ENCODE measurements at places on chromosomes 2 and 18.
A peak's percentile ranks its signal among the peaks of the same experiment; 100 is the strongest.

DNA sequence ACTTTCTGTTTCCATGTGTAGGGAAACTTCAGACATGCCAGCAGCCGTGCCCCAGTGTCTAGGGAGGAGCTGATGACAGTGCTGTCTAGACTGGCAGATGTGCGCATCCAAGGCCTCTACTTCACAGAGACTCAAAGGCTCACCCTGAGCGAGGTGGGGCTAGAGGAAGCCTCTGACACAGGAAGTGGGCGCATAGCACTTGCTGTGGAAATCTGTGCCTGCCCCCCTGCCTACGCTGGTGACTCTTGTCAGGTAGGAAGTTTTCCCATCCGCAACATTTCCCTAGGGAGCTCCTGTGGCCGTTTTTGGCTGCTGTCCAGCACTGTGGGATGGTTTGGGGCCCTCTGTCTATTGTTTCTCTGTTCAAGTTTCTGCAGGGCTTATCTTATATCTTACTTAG, 143.1 kb upstream of the TTC39C start:
- DNase-seq: no peak

GRCh38 chr2:25397777-25398176, 56.1 kb upstream of the DNMT3A start:
- no peak for DNase-seq

DNA sequence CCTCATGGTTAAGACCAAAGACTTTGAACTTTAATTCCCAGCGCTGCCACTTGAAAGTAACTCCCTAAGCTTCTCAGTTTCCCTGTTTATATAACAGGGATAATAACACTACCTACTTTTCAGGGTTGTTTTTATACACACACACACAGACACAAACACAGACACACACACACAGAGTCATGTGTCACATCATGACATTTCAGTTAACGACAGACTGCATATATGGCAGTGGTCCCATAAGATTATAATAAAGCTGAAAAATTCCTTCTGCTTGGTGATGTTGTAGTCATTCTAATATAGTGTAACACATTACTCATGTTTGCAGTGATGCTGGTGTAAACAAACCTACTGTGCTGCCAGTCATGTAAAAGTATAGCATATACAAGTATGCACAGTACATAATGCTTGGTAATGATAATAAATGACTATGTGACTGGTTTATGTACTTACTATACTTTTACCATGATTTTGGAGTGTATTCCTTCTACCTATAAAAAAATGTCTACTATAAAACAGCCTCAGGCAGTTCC, 89.2 kb upstream of the ITGA4 start:
- no peak for DNase-seq

GRCh38 chr18:66046032-66046602, 295.3 kb downstream of the CDH7 start:
- no peak for DNase-seq

- DNase-seq: no peak
These were observed 98.4 kb upstream of the SP3 start for GRCh38 chr2:174063492-174064092.

- no peak for DNase-seq
These were observed 32.2 kb downstream of the MAPRE2 start for GRCh38 chr18:35073186-35074105.

GRCh38 chr2:190138032-190138431, 75.5 kb upstream of the MSTN start:
- no peak for DNase-seq

GRCh38 chr2:41886145-41886664, 161.6 kb upstream of the PKDCC start:
- DNase-seq: no peak

DNA sequence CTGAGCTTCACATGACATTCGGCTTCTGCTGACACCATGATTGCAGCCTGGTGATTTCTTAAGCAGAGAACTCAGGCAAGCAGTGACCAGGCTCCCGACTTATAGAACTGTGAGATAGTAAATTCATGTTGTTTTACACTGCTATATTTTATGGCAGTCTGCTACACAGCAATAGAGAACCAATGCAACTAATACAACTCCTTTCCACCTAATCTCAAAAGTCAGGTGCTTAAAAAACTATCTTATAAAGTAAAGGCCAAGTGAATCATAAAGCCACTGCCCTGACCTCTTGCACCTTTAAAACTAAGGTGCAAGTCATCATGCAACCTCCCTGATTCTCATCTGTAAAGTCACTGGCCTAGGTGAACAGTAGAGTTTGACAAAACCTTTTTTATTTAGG, 95.3 kb upstream of the GLS start:
- no peak for DNase-seq

- DNase-seq: no peak
These were observed 258.9 kb downstream of the DCC start for GRCh38 chr18:52598921-52599320.

DNA sequence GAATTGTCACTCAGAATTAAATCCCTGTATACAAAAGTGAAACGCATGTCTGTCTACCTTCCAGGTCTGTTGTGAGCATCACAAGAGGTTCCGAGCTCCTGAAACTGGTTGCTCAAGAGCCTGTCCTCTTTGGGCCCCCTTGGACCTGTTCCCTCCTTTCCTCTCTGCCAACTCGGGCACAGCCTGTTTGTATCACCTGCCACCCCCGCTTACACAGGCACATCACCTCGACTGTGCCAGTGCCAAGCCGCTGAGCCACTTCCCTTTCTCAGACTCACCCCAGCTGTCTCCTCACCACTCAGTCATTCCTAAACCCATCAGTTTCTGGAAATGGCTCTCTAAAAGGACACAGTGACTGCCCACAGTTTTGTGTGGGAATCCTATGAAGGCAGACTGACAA, 3.1 kb downstream of the EFR3B start:
- no peak for DNase-seq

- no peak for DNase-seq
These were observed 376.4 kb downstream of the RBM43 start for GRCh38 chr2:150885236-150885635.

DNA sequence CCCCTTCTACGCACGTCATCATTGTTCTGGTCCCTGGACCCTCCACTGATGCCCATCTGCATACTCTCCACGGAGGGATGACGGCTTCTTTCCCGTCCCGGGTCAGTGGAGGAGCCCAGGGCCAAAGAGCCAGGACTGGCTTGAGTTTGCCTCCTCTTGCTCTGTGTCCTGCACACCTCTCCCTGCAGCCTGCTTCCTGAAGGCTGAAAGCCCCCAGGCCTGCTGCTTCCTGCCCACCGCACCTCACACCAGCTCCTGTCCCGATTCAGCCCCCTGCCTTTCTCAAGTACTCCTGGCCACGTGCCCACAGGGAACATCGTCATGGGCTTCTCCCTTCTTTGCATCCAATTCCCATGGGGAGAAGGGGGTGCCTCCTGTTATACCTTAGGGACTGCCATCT, 7.1 kb downstream of the ADCY3 start:
- DNase-seq: no peak

DNA sequence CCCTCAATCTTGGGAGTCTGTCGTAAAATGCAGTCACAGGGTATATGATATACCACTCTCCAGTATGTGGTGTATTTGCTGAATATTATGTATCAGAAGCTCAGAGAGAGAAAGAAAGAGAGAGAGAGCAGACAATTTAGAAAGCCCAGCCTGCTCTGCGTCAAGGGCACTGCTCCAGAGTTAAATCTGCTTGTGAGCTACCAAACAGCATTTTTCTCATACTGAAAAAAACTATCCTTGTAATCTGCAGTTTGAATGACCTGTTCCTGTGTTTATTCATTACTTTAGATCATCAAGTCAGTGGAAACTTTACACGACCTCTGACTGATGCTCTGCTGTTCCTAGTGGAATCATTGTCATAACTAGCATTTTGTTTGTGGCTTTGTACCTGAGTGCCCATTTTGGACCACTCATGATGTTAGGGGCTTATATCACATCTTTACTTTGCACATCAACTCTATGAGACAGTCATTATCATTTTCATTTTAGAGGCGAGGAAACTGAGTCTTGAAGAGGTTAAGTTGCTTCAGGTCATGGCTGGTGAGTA, 89.2 kb upstream of the PELI1 start:
- DNase-seq: no peak

DNA sequence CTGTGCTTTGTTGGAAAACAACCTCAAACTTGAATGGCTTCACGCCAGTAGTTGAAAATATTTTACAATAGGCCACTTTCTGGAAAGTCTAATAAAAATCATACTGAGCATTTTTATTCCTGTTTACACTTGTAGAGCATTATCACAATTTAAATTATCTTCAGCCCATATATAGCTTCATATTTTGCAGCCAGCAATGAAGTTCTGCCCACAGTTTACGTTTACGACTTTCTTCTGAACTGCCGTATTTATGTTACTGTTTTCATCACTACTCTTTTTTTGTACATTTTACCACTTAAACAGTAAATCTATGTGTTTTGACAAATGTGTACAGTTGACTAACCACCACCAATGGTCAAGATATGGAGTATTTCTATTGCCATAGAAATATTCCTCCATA, 86.2 kb downstream of the COPS8 start:
- DNase-seq: no peak

GRCh38 chr2:154338352-154338967, 360.0 kb upstream of the KCNJ3 start:
- DNase-seq: no peak

- no peak for DNase-seq
These were observed 87.0 kb downstream of the XDH start for GRCh38 chr2:31327505-31327904.

GRCh38 chr18:48140731-48141130, 210.3 kb upstream of the SMAD2 start:
- DNase-seq: no peak

DNA sequence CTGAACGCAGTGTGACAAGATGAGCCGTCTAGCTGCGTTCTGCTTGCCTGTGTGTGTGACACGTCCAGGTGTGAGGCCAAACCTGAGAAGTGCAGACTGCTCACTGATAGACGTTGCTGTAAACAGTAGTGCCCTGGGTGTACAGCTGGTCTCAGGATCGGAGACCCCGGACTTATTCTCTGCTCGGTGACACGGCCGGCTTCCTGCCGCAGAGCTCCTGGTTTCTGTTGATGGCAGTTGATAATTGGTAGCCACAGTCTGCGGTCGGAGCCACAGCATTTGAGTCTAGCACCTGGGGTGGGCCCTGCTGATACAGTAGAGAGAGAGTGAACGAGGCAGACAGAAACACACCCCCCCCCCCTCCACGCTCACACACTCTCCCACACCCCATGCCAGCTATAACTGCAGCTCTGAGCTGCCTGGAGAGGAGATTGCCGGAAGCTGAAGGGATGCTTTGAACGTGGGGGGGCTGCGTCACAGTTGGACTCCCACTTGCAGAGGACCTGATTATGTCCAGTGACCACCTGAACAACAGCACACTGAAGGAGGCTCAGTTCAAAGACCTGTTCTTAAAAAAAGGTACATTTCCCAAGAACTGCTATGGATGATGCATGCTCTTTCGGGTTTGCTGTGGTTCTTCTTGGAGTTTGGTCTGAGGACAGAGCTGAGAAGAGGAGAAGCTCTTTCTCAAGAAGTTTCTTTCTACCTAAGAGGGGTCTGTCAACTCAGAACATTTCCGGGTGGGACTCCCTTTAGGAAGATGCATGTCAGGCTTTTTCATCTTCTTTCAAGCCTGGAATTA, 114.0 kb downstream of the FAM210A start:
- peak; percentile 58 for DNase-seq

DNA sequence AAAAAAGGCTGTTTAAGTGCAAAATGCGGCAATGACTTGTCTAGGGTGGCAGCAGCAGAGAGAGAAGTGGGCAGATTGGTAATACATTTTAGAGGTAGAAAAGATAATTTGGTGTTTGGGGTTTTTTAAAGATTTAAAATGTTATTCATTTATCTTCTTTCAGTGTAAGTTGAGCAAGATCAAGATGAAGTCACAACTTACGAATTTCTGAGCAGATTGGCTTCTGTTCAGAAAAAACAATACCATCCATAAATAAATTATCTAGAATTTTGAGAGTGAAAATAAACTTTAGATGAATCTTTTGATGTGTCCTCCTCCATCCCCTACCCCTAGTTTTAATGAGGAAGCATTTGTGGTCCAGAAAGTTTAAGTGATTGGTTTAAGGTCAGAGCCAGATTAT, 47.9 kb upstream of the FAM171B start:
- no peak for DNase-seq

DNA sequence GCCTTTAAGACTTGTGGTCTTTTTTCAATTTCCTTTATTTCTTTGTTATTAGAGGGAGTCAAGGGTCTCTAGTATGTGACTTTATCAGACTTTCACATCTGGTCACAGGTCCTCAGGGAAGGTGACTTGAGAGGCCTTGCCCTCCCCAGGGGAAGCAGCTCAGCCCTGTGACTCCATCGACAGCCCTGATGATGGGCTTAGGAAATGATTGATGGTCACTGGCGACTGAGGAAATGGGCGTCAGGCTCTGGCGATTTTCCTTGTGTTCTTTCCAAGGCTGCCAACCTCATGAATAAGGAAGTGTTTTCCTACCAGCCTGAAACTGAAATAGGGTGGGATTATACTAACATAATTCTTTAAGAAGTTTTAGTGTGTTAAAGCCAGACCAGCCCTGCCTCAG, 21.1 kb downstream of the SERPINE2 start:
- DNase-seq: no peak

DNA sequence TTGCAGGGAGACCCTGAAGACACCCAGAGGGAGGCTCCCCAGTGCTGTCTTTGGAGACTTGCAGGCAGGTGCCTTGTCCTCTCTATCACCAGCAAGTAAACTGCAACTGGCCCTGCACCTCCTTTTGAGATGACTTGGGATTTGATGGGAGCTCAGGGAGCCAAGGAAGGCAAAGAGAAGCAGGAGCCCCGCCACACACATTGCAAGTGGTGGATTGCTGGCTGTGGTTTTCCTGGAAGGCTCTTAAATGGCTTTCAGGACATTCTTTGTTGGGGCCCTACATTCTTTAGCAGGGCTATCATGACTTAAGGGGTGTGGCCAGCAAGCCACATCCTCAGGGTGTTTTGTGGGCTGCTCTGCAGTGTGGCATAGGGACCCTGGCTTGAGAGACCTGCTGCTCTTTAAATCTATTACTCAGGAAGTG, 39.9 kb upstream of the CDC42EP3 start:
- no peak for DNase-seq

- no peak for DNase-seq
These were observed 123.4 kb downstream of the FAM124B start for GRCh38 chr2:224278531-224278930.

GRCh38 chr2:145265244-145265643, 745.3 kb upstream of the ZEB2 start:
- DNase-seq: no peak

GRCh38 chr2:165874445-165875039, 79.0 kb downstream of the TTC21B start:
- DNase-seq: no peak

- no peak for DNase-seq
These were observed 1643.1 kb upstream of the CELF4 start for GRCh38 chr18:39208729-39209128.

Measured in stimulated activated CD4-positive, alpha-beta T cell treated with anti-CD3 and anti-CD28 coated beads, Interleukin-4, amount 100 ng/mL, for 48 hours (primary cell).